RPMI8226 (cell line): ENCODE measurements at places on chromosomes 11 and 22.

DNA sequence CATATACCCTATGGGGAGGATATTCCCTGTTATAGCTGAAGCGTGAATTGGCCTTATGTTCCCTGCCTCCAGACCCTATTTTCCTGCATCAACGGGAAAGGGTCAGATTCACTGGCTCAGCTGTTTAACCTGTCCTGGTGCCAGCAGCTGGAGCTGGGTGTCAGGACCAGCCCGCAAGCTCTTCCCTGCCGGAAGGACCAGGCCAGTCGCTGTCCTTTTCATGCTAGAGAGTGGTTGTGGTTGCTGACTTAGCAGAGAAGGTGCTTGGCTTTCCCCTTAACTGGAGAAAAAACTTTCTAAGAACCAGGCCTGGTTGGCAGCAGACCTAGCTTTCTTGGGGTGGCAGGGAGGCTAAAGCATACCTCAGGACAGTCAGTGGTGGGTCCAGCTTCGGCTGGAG lies 5.2 kb upstream of the SREBF2 start:
- peak; percentile 89 for DNase-seq

- no peak for DNase-seq
Observed at GRCh38 chr11:9616042-9616675, 42.7 kb downstream of the WEE1 start.

DNA sequence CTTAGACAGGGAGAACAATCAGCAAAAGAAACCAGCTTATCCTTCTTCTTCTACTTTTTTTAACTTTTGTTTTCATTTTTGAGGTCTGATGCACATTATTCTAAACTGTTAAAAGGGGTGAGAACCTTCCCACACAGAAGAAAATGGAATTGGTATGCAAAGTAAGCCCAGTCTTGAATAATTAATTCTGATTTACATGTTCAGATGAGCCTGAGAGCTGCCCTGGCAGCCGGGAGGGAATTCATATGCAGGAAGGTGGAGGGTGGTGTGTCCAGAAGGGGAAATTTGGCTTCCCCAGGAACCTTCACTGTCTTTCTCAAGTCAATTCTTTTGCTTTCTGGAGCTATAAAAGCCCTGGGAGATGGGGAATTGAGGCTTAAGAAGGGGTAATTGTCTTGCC lies 181.0 kb downstream of the INSC start:
- DNase-seq: no peak

- peak; percentile 24 for DNase-seq
Observed at GRCh38 chr22:20211997-20212753, 55.9 kb downstream of the RTN4R start.

DNA sequence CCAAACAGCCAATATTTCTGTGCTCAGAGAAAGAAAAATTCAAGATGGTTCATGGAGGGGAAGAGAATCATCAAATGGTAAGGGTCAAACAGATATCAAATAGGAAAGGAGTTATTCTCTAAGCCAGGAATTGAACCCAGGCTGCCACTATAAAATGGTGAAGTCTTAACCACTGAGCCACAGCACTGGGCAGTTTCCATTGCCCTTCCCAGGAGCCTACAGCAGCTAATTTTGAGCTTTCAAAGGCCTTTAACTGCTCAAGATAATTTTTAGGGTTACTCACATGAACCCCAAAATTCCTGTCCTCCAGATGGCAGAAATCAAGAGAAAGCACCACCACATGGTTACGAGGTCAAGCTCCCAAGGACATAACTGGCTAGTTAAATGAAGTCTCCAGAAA lies 176.2 kb downstream of the KIF18A start:
- DNase-seq: no peak

- DNase-seq: no peak
Observed at GRCh38 chr11:15663777-15664218, 549.1 kb downstream of the INSC start.

GRCh38 chr11:88303037-88303436 lies 34.5 kb downstream of the CTSC start:
- no peak for DNase-seq

- DNase-seq: no peak
Observed at GRCh38 chr11:104124979-104125378, 39.0 kb downstream of the PDGFD start.
